ENCODE measurements at places on chromosomes 6 and 20. TPM values are rescaled to one million over a fixed set of nuclear protein-coding genes. Genes with fewer than 3 reads are reported as not detected.

TDRD6 gene
- 0.50 TPM for total RNA-seq

PROCR gene
- total RNA-seq: 14.2 TPM

B4GALT5 gene
- 45.3 TPM for total RNA-seq

PCK1 gene
- total RNA-seq: not detected

SLC13A3 gene
- 3.3 TPM for total RNA-seq

KCNK16 gene
- total RNA-seq: not detected

MLN gene
- total RNA-seq: not detected

TRERF1 gene
- 1.7 TPM for total RNA-seq

Data from nasal cavity respiratory epithelium epithelial cell of viscerocranial mucosa (primary cell).